ENCODE measurements at places on chromosomes 12 and 14. TPM values are rescaled to one million over a fixed set of nuclear protein-coding genes. Genes with fewer than 3 reads are reported as not detected.

The RXYLT1 gene
- total RNA-seq, result 23.4 TPM

The ASIC1 gene
- 4.2 TPM for total RNA-seq

The LALBA gene
- not detected for total RNA-seq

The IFI27 gene
- 0.87 TPM for total RNA-seq

The PLEKHD1 gene
- total RNA-seq, result 0.02 TPM

The RASAL1 gene
- 0.27 TPM for total RNA-seq

The KLRC2 gene
- 1.7 TPM for total RNA-seq

The RNASE1 gene
- 0.45 TPM for total RNA-seq

The GPRC5D gene
- total RNA-seq, result not detected

The RSRC2 gene
- 53.7 TPM for total RNA-seq

The SLCO1B3 gene
- 11.8 TPM for total RNA-seq

The SDSL gene
- 25.9 TPM for total RNA-seq

The RBP5 gene
- 0.08 TPM for total RNA-seq

The ACYP1 gene
- total RNA-seq, result 29.5 TPM

The ABCD2 gene
- 0.01 TPM for total RNA-seq

The CLEC4C gene
- total RNA-seq, result not detected

The ASPG gene
- 0.03 TPM for total RNA-seq

The PPP1R1A gene
- total RNA-seq, result 0.09 TPM

The SRP54 gene
- 66.8 TPM for total RNA-seq

The JAG2 gene
- total RNA-seq, result 25.3 TPM

The ADGRD1 gene
- total RNA-seq, result 0.56 TPM

The P3H3 gene
- 28.7 TPM for total RNA-seq

The KRT78 gene
- total RNA-seq, result 0.20 TPM

The ADCY6 gene
- total RNA-seq, result 12.2 TPM

The CLEC2A gene
- not detected for total RNA-seq

The MSI1 gene
- 1.5 TPM for total RNA-seq

The PXN gene
- 257 TPM for total RNA-seq

The CNTN1 gene
- total RNA-seq, result 59.8 TPM

The RNF212B gene
- total RNA-seq, result not detected

The TRHDE gene
- total RNA-seq, result 0.06 TPM

The SRRM4 gene
- not detected for total RNA-seq

The DYNC1H1 gene
- total RNA-seq, result 200 TPM

The HNF1A gene
- total RNA-seq, result 2.8 TPM

The COX8C gene
- total RNA-seq, result not detected

The SLC6A15 gene
- total RNA-seq, result 3.2 TPM

The PROX2 gene
- total RNA-seq, result not detected

The EIF2B1 gene
- 38.0 TPM for total RNA-seq

The DHRS1 gene
- total RNA-seq, result 11.1 TPM

The LHX5 gene
- total RNA-seq, result 0.06 TPM

The GNB3 gene
- 1.5 TPM for total RNA-seq

The SMCO2 gene
- 0.11 TPM for total RNA-seq

Data from A549 treated with dexamethasone at 1 μM for 4 hours (cell line).